ENCODE measurements at places on chromosomes 1 and 21.
A peak's percentile ranks its signal among the peaks of the same experiment; 100 is the strongest.

DNA sequence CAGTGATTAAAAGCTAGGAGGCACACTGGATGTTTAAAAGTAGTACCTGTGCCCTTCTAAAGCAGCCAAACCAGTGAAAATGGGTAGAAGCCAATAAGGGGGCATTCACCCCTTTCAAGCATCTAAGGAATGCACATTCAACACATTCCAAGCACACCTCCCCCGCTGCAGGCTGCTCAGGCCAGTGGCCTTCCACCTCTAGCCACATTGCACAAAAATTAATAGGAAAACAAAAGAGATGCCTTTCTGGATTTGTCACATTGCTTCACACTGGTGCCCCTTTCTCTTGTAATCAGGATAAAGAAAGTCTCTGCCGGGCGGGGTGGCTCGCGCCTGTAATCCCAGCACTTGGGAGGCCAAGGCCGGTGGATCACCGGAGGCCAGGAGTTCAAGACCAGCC, 834.0 kb downstream of the USP25 start:
- DNase-seq: peak; percentile 53

GRCh38 chr1:51247022-51247421, 10.9 kb downstream of the RNF11 start:
- no peak for DNase-seq

GRCh38 chr1:21289700-21290545, at the start of gene ECE1:
ECE1 (minus strand) TSS chr1:21290463; CDS start chr1:21290414, 49 bp downstream.
- peak; percentile 51 for DNase-seq

- no peak for DNase-seq
These were observed 1.8 kb downstream of the SLC45A3 start for GRCh38 chr1:205678286-205679111.

DNA sequence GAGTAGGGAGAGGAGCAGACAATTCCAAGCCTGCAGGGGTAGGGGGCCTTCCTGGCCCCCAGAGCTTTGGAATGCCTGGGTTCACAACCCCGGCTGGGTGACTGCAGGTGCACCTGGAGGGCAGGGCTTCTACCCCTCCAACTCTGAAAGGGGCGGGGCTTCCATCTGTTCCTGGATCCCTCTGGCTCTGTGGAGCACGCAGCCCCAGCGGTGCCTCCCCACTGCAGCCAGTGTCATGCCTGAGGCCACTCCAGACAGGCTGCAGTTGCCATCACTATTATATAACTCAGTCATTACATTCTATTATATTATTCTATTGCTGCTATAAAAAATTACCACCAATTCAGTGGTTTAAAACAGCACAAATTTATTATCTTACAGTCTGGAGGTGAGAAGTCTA, 12.5 kb upstream of the FNBP1L start:
- no peak for DNase-seq

DNA sequence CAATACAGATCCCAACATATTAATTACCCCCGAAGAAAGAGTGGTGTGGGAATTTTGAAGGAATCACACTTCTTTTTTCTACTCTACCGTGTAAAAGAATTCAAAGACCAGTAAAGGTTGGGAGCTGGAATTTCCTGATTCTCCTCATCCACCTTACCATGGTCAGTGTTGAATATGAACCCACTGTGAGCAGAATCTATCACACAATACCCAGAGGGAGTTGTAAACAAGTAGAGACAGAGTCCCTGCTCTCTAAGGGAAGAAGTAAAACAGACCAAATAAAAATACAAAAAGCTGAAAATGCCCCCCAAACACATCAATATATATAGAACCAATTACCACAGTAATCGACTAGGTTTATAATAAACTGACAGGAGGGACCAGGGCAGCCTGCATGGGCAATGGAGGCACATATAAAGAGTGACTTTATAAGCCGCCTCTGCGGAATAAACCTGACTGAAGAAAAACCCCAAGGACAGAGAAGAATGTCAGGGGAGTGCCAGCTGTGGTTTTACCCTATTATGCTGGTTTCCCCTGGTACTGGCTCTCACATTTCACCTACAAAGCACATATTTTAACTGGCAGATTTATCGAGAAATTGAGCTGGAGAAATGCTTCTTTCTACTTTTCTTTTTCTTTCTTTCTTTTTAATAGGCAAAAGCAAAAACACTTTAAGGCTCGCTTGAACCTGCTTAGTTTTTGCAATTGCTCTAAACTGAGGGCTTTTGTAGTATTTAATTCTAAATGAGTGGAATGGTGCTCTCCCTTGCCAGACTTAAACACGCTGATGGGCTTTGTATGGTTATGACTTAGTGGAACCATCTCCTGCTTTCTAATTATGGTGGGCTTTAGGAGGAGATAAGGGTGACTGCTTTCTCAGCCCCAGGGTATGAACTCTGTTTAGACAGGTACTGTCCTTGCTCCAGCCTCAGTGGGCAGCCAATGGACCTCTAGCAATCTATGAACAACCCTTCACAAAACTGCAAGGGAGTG, 244.8 kb downstream of the ASTN1 start:
- no peak for DNase-seq

GRCh38 chr1:29050166-29050565, 73.5 kb downstream of the TMEM200B start:
- peak; percentile 15 for DNase-seq

DNA sequence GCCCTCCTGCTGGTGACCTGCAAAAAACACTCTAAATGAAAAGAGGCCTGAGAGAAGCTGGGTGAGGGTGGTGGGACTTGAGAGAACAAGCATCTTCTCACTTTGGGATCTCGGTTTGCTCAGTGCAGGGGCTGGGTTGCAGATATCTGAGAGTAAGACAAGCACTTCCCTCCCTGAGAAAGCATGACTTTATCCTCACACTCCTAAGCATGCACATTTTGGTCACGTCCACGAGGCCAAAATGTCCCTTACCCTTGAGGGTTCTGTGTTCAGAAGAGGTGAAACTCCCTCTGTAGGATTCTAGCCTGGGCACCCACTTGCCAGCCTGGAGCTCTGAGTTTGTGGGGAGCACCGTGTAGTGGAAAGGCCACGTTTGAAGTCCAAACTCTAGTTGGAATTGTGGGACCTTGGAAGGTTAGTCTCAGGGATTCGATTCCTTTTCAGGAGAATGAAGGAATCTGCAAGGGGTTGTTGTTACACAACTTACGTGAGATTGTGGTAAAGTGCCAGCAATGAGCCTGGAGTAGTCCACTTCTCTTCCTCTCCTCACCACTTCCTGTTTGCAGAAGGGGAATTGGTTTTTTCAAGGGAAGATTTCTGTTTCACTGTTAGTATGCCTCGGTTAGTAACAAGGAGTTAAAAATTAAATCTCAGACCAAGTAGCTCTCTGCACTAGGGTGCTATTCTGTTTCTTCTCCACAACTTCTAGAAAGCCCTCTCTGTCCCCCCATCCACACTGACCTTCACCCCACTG, 3.0 kb downstream of the FCAMR start:
- peak; percentile 42 for DNase-seq

DNA sequence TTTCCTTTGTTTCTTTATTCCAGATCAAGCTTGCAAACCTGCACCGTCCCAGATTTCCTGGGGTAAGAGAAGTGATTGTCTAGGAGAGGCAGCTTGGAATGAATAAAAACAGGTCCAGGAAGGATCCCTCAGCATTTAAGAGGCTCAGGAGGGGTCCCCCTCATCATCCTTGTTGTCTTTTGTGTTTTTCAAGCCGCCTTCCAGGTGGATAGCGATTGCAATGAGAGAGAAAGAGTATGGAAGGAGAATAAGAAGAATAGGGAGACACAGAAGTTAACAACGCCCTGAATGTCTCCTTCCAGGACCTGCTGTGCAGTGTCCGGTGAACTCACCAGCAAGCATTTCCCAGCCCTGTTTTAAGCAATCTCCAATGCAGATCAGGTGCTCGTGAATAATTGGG, 8.5 kb downstream of the ERG start:
- DNase-seq: no peak

GRCh38 chr21:27476696-27477095, 509.8 kb upstream of the ADAMTS5 start:
- peak; percentile 62 for DNase-seq

DNA sequence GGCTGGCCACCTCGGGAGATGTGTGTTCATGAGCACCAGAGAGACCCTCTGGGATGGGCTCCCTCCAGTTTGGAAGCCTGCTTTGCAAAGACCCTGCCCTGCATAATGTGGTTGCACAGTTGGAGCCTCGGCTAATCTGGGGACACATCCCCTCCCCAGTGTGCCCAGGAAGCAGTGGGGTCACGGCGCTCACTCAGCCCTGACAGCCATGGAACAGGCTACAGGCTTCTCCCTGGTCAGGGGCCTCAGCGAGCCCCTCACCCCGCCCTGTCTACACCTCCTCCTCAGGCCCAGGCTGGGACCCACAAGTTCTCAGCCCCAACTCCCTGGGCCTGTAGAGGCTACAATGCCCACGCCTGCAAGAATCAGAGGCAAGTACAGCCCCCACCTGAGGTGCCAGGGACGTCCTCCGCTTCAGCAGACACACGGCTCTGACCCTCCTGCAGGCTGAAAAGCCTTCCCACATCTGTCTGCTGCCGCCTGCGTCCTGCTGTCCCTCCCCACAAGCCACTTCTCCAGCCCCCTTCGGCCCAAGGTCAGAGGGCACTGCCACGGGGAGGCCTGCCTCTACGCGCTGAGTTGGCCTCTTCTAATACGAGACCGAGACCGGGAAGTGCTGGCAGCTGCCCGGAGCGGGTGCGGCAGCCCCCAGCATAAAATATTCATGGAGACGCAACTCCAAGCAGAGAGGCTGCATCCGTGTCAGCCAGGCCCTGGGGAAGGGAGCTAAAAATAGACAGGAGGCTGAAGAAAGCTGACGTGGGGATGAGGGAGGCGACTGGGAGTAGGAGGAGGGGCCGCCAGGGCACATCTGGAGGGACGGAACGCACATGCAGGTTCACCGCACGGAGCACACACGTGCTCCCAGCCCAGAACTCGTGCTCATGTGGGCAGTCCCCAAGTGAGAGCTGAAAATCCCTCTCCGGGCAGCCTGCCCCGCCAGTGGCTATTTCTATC, 15.2 kb upstream of the GPR153 start:
- peak; percentile 87 for DNase-seq

- no peak for DNase-seq
These were observed 8.4 kb downstream of the SLC1A7 start for GRCh38 chr1:53134042-53134485.

GRCh38 chr1:237183963-237184540, 142.1 kb downstream of the RYR2 start:
- DNase-seq: no peak

- DNase-seq: no peak
These were observed 131.9 kb upstream of the C1orf105 start for GRCh38 chr1:172288581-172288980.

DNA sequence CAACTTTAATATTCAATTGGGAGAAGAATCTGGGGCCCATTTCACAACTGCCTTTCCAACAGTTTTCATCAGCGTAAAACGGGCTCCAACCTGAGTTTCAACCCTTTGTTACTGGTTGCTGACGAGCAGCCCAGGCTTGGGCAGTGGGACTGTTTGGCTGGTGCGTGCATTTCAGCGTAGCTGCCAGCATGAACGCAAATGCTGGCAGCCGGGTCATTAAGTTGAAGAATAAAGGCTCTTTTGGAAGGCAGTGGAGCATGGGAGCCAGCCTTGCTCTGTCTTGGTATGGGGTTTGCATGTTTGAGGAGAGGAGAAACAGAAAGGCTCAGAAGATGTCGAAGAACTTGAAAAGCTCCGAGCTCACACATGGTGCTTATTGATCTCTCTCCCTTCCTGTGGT, 40.7 kb downstream of the WDR3 start:
- no peak for DNase-seq

GRCh38 chr1:89262643-89263042, 10.0 kb downstream of the GBP5 start:
- peak; percentile 83 for DNase-seq

GRCh38 chr21:14072761-14073535, 137.8 kb downstream of the LIPI start:
- DNase-seq: no peak

DNA sequence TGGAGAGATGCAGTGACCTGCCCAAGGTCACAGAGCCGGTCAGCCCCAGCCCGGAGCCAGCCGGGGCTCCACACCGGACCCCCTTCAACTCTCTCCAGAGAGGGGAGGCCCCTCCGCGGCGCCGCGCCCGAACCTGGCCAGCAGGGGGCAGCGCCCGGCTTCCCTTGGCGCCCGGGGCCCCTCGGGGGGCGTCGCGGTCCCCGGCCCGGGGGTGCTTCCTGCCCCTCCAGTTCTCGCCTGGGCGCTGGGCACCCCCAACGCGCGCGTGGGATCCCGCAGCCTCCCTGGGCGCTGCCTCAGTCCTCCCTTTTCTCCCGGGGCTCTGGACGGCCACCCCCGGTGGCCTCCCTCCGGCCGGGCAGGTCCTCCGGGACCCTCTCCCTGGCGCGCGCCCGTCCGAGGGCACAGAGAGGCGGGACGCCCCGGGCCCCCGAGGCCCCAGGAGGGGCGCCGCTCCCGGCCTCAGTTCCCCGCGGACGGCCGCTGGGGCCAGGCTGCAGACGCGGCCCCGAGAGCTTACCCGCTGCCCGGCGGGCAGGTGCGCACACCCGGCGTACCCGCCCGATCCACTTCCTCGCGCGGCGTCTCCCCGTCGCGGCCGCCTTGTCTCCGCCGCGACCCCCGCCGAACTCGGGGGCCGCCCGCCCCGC, 406 bp downstream of the HTR1D start:
- no peak for DNase-seq

GRCh38 chr1:109636201-109636952, 16.7 kb downstream of the AMPD2 start:
- DNase-seq: peak; percentile 74

GRCh38 chr1:234535763-234536515, 57.0 kb upstream of the TARBP1 start:
- peak; percentile 68 for DNase-seq
